ENCODE measurements at places on chromosomes 4 and X.

DNA sequence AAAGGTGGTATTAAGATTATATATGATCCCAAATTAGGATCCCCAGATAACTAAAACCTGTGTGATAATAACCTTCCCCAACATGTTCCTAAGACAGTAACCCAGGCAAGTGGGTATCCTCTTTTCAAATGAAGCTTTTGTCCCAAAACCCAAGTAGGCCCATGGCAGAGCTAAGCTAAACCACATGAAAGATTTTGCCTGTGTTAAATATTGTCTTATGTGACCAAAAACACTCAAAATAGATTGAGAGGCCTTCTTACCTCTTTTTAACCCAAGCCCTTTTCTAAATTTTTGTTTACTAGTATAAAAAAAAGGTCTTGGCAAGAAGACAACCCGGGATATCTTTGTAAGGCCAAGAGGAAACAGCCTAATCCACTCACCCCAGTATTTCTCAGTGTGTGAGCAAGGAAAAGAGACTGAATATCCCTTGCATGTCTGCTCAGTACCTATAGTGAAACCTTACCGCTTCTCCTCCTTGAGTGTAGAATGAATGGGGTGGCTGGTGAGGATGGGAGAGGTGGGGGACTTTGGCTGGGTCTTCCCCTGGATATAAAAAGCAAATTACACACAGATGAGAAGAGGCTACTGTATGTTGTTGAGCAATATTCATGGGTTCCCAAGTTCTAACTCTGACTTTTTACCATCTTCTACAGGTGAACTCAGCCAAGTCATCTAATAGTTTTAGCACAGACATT, 188.8 kb upstream of the BMP3 start:
- DNase-seq, result no peak

DNA sequence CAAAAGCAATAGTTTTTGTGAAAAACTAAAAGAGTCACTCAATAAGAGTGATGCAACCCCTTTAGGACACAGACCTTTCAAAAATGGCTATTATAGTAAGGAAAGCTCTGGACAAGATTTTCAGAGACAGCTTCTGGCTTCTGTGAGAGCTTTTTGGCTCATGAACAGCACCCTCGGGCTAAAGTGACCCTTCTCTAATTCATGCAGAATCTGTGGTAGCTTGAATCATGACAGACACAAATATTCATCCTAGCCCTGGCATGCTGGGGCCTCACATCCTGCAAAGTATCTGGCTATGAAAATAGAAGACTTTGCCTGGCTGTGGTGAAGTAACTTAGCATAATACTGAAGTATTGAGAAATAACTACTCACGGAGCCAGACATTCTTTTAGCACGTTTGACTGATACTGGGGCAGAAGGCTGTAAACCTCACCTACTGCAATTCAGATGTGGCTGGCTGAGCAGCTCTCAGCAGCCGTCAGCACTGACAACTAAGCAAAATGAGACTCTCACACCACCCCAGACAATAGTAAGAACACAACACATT, 327.3 kb downstream of the MAPK10 start:
- no peak for DNase-seq

GRCh38 chr4:111789901-111790640, 355.2 kb upstream of the FAM241A start:
- no peak for DNase-seq

- DNase-seq, result no peak
Measured at GRCh38 chr4:157314906-157315305, 94.4 kb downstream of the GRIA2 start.
